ENCODE measurements at places on chromosomes 16 and 17.

DNA sequence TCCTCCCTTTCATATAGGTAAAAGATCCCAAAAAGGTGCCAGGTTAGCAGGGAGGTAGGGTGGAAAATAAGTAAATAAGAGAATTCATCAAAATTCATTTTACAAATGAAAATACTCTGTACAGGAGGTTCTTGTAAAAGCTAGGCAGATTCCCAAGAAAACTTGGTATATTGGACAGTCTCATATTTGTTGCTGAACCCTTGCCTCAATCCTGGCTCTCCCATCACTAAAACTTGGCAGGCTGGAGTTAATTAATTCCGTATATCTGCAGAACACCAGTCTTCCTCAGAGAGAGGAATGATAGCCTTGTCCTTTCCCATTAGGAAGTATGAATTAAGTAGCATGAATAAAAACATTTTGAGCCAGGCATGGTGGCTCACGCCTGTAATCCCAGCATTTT lies 66.2 kb upstream of the MTMR4 start:
- DNase-seq, result no peak

- peak; percentile 69 for DNase-seq
These were observed 7.0 kb upstream of the C1QTNF8 start for GRCh38 chr16:1102921-1103635.

DNA sequence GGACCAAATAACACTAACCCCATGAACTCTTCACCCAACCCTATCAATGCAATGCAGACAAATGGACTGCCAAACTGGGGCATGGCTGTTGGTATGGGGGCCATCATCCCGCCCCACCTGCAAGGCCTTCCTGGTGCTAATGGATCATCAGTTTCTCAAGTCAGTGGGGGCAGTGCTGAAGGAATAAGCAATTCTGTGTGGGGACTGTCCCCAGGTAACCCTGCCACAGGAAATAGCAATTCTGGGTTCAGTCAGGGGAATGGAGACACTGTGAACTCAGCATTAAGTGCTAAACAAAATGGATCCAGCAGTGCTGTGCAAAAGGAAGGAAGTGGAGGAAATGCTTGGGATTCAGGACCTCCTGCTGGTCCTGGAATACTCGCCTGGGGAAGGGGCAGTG lies 78.9 kb downstream of the TMC6 start:
- DNase-seq, result no peak

DNA sequence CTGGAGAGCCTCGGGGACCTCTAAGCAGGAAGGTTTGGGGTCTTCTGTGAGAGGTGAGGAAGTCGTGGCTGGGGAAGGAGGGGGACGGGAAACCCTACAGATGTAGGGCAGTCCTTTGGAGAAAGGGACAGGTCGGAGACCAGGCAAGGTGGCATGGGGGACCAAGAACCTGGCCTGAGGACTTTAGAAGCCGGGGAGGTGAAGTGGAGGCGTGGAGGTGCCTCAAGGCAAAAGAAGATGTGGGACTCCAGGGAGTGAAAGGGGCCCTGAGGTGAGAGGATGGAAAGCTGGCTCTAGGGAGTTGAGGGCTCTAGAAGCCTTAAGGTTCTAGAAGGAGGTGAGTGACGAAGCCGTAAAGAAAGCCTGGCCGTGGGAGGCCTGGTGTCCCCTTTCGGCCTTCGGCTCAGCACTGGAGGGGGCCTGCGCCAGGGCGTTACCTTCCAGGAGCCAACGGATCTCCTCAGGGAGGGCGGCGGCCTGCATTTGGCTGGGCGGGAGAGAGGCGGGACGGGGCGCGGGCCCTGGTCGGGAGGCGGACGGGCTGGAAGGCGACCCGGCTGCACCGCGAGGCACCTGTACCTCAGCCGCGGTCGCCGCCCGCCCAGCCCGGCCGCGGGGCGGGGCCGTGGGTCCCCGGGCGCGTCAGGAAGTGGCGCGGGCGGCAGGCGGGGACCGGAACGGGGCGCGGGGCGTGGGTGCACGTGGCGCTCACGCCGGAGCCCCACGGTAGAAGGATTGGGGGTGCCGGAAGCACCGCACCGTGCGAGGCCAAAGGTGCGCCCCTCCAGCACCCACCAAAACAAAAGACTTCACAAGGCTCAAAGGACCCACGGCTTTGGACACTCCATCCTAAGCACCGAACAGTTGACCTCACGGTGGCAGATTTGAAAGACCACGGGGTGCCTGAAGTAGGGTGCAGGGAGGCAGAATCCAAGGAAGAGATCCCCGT lies at the start of gene SKAP1:
Gene SKAP1, minus strand, starts transcription at position 577 of the 949 bp plus-strand sequence.
- DNase-seq, result peak; percentile 47

- no peak for DNase-seq
These were observed 2.7 kb downstream of the NXPH3 start for GRCh38 chr17:49578414-49578813.

DNA sequence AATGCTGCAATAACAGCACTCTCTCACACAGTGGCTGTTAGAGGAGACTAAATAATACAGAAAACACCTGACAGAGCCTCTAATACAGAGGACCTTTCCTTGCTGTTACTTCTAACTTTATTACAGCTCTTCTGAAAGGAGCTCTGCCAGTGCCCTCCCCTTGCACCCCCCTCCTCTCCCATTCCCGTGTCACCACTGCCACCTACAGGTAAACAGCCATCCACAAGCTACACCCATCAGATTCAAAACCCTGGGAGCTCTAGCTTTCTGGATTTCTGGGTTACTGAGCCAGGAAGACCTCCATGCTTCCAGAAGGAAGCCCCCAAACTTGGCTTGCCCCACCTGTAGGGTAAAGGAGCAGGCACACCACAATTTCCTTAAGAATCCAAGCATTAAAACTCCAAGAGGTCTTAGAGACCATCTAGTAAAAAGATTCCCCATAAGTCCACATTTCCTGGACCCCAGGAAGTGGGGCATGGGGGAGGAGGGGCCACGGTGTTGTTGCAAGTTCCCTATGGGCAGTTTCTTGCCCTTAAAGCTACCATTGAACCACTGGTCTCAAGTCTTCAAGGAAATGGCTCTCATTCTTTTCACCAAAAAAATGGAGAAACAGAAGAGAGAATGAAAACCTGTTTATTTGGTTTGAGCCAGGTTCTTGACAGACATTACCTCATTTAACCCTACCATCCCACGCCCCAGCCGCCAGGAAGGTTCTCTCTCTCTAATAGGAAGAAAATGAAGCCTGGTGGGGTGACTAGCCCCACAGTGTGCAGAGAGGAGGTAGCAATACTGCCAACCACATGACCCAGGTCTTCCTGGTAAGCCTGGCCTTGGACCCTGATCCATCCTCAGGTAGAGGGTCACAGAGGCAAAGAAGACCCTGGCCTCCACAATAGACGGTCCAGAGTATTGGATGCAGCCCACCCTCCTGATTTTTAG lies 52.8 kb downstream of the TOM1L2 start:
- peak; percentile 59 for DNase-seq

Data from GM18507 (cell line).